Umbilical cord (tissue), 2 donors: ENCODE measurements at places on chromosomes 4 and X.

GRCh38 chr4:73258436-73258685, 237 bp downstream of the ANKRD17 start:
- no peak for DNase-seq

- DNase-seq, result no peak
Measured at GRCh38 chr4:79425586-79425985, 17.6 kb upstream of the GK2 start.

GRCh38 chr4:93334003-93334402, 494.6 kb upstream of the ATOH1 start:
- DNase-seq, result no peak

DNA sequence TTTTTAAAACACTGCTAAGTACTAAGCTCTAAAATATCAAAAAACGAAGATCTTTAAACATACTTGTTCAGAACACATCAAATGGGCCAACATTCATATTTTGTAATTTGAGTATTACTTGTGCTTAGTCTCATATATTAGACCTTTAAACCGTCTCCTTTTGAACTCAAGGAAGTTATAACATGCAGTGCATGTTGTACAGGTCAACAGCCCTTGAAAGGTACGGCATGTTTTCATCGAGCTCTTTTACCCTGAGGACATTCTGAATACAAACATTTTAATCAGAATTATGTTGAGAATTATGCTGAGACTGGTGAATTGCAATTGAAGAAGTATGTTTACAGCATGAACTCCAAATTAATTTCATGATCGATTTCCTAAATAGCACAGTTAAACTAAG, 7.0 kb upstream of the ASB11 start:
- no peak for DNase-seq

GRCh38 chr4:101337688-101338087, 9.6 kb downstream of the PPP3CA start:
- no peak for DNase-seq
